ENCODE measurements at places on chromosomes 3 and 15.

GRCh38 chr15:85168642-85169173, 187.1 kb downstream of the PDE8A start:
- ATAC-seq = peak; percentile 33

DNA sequence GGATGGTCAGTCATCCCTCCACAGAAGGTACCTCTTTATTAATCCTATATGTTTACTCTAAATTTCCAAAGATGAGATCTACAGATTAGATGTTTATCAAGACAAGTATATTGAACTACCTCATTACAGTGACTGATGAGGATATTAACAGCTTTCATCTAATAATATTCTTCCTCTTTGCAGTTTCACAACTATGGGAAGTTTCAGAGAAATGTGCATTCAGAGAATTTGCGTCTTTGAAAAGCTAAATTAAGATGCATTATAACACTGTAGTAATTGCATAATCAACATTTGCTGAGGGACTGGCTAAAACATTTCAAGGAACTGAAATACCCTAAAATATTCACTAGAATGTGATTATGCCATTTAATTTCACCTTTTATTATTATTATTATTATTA, 46.7 kb downstream of the MCF2L2 start:
- ATAC-seq = no peak

DNA sequence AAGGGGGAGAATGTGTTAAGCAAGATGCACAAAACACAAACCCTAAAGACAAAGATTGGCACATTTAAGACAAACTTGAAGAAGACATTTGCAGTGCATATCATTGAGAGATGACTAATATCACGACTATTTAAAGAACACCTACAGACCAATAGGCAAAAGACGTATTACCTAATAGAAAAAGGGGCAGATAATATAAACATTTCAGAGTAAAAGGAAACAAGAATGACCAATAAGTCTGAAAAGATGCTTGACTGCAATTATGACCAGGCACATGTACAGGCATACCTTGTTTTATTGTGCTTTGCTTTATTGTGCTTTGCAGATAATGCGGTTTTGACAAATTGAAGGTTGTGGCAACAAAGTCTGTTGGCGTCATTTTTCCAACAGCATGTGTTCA, 4.9 kb downstream of the HACD3 start:
- ATAC-seq = no peak

DNA sequence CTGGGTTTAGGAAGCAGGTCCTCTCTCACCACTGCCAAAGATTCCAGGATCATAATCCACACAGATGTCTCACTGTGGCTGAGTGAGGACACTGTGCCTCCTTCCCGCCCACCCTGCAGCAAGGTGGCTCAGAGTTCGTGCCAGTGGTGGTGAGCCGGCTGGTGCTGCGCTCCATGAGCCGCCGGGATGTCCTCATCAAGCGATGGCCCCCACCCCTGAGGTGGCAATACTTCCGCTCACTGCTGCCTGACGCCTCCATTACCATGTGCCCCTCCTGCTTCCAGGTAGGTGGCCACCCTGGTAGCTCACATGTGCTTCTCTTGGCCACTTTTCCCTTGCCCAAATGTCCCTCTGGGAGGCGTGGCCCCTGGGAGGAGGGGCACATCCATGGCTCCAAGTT, 9.0 kb upstream of the RHO start:
- no peak for ATAC-seq

DNA sequence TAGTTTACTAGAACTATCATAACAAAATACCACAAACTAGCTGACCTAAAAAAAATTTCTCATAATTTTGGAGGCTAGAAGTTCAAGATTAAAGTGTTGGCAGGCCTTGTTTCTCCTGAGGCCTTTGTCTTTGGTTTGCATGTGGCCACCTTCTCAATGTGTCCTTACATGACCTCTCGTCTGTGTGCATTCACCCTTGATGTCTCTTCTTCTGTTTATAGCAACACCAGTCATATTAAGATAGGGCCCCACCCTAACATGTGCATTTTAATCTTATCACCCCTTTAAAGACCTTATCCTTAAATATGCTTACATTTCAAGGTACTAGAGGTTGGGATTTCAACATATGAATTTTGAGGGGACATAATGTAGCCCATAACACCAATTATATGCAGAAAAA, 177.0 kb downstream of the ZBBX start:
- ATAC-seq = no peak

- no peak for ATAC-seq
Measured at GRCh38 chr3:11273891-11274291, 1.7 kb downstream of the ATG7 start.

DNA sequence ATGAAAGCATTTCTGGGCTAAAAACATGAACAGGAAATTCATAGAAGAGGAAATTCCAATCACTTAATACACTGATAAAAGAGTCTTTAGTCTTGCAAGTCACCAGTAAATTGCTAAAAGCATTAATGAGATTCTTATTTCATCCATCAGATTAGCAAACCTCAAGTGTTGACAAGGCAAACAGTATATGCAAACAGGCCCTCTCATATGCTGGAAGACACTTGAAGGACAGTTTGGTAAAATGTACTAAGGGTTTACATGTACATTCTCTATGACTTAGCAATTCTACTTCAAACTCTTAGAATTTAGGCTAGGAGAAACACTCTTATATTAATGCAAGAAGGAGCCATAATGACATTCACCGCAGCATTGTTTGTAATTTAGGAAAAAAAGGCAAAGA, 586.1 kb upstream of the GBE1 start:
- ATAC-seq = no peak

- ATAC-seq = no peak
Measured at GRCh38 chr3:8891774-8892173, 71.5 kb downstream of the RAD18 start.

DNA sequence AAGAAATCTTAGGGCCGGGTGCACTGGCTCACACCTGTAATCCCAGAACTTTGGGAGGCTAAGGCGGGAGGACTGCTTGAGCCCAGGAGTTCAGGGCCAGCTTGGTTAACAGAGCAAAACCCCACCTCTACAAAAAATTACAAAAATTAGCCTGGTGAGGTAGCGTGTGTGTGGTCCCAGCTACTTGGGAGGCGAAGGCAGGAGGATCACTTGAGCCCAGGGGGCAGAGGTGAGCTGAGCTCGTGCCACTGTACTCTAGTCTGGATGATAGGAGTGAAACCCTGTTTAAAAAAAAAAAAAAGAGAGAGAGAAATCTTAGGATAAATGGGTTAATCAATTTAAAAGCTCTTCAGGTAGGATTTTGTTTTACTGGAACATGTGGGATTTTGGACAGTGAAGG, 31.2 kb upstream of the DUT start:
- no peak for ATAC-seq

DNA sequence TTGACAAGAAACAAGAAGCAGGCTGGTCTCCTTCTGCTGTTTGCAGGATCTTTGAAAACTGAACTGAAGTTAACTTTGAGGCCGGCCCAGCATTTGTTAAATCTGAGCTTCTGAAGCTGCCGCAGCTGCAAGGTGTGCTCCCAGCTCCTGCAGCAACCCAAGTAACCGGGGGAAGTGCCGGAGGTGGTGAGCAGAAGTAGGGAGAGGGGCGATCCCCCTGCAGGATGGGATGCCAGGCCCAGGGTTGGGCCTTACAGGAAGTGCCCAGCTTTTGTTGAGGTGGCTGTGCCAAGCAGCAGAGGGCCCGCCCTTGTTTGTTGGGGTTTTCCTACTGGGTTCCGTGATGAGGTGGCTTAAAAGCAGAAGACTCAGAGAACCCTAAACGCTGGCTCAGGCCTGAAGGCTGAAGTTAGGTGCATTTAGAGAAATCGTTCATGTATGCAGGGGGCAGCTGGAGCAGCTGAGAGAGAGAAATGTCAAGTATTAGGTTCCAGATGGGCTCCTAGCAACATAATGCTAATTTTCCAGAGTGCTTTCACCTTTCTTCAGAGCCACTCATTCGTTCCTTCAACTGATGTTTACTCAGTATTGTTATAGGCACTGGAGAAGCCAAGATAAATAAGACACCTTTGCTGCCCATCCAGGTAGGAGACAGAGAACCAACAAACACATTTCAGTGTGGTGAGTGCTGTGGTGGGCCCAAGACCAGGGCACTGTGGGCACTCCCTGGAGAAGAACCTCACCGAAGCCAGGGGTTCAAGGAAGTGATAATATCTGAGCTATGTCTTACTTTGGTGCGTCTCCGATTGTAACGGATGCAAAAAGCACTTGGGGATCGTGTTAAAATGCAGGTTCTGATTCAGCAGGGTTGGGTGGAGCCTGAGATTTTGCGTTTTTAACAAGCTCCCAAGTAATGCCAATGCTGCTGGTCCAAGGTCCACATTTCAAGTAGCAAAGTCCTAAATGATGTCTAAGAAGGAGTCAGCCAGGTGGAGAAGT, 42.2 kb upstream of the PLCL2 start:
- ATAC-seq = peak; percentile 86

DNA sequence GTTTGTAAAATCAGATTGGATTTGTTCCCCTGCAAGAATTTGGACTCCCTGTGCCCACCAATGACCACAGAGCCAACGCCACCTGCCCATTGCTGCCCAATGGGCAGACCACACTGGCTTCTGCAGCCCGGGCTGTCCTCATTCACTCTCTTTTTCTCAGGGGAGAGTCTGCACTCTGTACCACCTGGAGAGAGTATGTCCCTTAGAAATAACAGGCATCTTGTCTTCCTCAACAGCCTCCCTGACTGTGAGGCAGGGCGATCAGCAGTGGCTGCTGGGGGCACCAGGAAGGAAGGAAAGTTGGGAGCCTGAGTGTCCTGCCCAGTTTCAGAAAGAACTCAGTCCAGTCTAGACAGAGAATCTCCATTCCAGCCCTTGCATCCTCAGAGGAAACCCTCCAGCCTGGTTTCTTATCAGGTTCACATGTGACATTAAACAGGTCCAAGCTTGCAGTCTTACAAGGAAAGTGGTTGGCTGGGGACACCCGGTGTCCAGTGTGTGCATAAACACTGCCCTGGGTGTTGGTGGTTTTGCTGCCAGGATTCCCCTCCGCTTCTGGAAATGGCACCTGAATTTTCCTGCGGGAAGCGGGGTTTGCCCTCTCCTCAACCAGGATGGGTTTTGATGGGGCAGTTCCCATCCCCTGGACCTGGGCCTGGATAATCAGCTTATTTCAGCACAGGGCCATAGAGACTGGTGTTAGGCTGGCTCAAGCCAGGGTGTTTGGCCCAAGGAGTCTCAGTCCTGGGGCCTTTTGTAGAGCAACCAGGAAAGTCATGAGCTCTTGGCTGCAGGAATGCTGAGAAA, 37.2 kb downstream of the SSUH2 start:
- ATAC-seq = no peak

DNA sequence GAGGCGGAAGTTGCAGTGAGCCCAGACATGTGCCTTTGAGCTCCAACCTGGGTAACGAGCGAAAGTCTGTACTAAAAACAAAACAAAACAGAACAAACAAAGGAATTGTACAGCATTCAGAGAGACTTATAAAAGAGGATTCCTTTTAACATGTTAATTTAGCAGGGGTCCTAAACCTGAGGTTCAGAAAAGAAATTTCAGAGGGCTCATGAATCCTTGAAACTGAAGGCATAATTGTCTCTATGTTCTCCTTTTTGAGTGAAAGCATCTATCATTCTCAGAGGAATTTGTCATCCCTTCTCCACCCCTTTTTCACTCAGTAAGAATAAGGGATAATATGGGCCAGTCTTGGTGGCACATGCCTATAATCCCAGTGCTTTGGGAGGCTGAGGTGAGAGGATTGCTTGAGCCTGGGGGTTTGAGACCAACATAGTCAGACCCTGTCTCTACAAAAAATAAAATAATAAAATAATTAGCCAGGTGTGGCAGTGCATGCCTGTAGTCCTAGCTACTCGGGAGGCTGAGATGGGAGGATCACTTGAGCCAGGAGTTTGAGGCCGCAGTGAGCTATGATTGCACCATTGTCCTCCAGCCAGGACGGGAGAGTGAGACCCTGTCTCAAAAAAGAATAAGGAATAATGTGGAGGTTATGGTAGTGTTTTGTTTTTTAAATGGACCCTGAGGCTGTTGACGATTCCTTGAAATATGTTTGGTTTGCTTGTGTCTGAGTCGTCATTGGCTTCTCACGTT, 309.1 kb upstream of the C2CD4B start:
- no peak for ATAC-seq

GRCh38 chr3:114880078-114880477, 267.0 kb downstream of the ZBTB20 start:
- no peak for ATAC-seq

DNA sequence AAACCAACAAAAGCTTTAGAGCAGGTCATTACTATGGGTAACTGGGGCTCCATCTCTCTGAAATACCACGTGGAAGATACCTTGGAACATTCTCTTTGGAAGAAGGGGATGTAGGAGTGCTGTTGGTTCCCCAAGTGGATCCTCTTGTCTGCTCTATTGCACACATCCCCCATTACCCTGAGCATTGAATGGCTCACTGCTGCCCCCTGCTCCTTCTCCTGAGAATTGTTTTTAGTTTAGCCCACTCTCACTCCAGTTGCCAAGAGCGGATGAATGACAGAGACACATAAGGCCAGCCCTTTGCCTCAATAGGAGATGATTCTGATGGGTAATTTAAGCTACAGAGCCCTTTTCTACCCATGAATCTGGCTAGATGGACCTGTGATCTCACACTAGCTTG, 135.6 kb upstream of the SUCLG2 start:
- ATAC-seq = peak; percentile 55

DNA sequence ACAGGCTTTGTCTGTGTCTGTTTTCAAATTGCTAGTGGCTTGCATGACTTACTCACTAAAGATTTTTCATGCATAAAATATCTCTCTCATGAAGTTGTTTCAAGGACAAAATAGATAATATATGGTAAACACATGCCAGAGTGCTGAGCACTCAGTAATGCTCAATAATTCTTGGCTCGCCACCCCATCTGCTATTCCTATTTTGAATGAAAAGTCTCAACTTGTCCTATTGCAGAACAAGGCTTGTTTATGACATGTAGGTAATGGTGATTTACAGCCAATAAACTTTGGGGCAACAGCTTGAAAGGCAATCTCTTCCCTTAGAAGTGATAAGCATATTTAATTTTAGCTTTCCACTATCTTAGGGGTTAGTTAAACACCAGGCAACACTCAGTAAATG, 789.0 kb upstream of the ROBO1 start:
- ATAC-seq = no peak

- ATAC-seq = no peak
Measured at GRCh38 chr3:156792945-156793344, 33.2 kb upstream of the LEKR1 start.

DNA sequence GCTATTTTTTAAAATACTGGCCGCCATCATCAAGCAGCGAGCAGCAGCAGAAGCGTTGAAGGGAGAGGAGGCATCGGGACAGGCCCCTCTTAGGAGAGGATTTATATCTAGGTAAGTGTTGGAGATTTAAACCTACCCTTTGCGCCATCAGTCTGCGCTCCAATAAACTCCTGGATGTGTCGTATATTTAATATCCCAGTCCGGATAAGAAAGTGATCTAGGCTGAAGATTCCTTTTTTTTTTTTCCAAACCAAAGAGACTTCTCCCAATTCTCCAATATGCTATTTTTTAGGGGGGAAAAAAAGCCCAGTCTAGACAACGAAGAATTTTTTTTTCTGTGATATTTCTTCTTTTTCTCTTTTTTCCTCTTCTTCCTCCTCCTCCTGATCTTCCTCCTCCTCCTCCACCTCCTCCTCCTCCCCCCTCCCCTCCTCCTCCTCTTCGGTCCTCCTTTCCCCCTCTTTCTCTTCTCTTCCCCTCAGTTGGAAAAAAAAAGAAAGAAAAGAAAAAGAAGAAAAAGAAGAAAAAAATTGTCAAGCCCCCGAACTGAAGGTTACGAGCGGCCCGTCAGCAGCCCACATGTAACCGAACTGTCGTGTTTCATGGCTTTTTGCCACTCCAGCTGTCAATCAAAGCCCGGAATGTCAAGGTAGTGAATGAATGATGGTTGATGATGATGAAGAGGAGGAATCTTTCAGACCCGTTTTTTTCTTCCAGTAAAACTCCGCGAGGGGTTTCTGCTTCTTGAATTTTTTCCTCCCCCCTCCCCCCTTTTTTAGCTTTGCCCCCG, 835 bp downstream of the MEIS2 start:
- ATAC-seq = no peak

- no peak for ATAC-seq
Measured at GRCh38 chr15:99120050-99120777, 15.3 kb downstream of the SYNM start.

Measured in activated CD4-positive, CD25-positive, alpha-beta regulatory T cell treated with anti-CD3 and anti-CD28 coated beads, Interleukin-2, amount 50 U/mL, for 24 hours (primary cell).